CD14-positive monocyte (primary cell): ENCODE measurements at places on chromosomes 5 and 9. TPM values are rescaled to one million over a fixed set of nuclear protein-coding genes. Genes with fewer than 3 reads are reported as not detected.

- H3K27me3 ChIP-seq: no peaks in the 10 kb centered on the region
- H3K36me3 ChIP-seq: peaks cover 23% of the 10 kb centered on the region
- peaks cover 88% of the 10 kb centered on the region for H3K4me1 ChIP-seq
- no peak for DNase-seq
Observed at GRCh38 chr9:93117924-93118862, 15.9 kb downstream of the NINJ1 start.

The PARP8 gene
- 54.1 and 170 TPM in 2 replicates for polyA plus RNA-seq

The PCDHGA7 gene
- not detected in 2 replicates for polyA plus RNA-seq

DNA sequence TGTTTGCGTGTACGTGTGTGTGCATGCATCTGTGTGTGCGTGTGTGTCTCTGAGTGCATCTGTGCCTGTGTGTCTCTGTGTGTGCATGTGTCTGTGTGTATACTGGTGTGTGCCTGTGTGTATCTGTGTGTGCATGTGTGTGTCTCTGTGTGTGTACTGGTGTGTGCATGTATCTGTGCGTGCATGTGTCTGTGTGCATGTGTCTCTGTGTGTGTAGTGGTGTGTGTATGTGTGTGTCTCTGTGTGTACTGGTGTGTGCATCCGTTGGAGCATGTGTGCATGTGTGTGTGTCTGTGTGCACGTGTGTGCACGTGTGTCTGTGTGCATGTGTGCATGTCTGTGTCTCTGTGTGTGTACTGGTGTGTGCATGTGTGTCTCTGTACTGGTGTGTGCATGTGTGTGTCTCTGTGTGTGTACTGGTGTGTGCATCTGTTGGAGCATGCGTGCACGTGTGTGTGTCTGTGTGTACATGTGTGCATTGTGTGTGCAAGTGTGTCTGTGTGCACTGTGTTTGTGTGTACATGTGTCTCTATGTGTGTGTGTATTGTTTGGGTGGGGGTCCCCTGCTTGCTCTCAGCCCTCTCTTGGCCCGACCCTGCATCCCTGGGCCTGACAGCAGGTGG, 23.8 kb upstream of the NOTCH1 start:
- H3K36me3 ChIP-seq: no peaks in the 10 kb centered on the region
- H3K27ac ChIP-seq: no peak overlapping the region
- no peak for DNase-seq
- H3K27me3 ChIP-seq: no peaks in the 10 kb centered on the region

DNA sequence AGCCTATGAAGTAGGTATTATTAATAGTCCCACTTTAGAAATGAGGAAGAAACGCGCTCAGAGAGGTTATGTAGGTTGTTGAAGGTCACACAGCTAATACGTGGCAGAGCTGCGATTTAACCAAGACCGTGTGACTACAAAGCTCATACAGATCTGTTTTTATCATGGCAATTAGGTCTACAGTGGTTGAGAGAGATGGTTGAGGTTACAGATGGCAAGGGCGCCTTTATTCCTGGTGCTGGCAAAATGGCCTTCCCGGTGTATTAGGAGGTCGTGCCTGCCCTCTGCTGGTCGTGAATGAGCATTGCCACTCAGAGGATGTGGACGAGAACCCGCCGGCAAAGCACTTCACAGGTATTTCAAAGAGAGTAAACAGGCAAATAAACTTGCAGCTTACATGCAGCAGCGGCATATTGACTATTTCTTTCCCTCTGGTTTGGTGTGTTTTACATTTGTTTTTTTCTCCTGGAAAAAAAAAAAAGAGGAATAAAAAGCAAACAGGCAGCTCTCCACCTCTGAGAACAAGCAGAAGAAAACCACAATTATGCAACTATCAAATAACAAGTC, 65.3 kb upstream of the EGFLAM start:
- H3K27ac ChIP-seq: no peak overlapping the region
- no peaks in the 10 kb centered on the region for H3K36me3 ChIP-seq
- H3K27me3 ChIP-seq: peaks cover 3% of the 10 kb centered on the region
- no peak overlapping the region for H3K4me3 ChIP-seq
- peak; percentile 12 for DNase-seq

The WDR38 gene
- not detected in 2 replicates for polyA plus RNA-seq

DNA sequence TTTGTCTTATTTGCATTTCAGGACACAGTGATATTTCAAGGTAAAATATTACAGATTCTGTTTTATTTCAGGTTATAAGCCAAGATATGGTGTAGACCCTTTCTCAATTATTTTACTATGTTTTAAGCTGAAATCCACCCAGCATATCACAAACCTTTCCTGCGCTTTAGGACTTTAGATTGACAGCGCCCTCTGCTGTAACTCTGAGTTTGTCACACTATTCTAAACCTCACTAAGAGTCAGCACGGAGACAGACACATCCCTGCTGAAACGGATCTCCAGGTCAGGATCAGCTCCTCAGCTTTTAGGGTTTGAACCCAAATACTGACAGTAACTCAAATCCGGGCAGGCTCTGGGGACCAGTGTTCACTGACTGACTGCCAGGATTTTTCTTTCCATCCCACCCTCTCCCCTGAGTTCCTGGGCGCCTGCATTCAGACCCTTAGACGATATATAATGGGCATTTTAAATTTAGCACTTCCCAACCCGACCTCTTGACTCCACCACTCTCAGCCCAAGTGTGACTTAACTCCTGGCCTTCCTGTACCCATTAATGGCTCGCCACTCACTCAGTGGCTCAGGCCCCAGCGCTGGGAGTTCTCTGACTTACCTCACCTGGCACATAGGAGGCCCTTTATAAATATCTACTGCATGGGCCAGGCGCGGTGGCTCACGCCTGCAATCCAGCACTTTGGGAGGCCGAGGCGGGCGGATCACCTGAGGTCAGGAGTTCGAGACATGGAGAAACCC, 33.5 kb downstream of the TLX3 start:
- H3K36me3 ChIP-seq: no peaks in the 10 kb centered on the region
- H3K4me1 ChIP-seq: no peaks in the 10 kb centered on the region
- no peak overlapping the region for H3K4me3 ChIP-seq
- H3K27me3 ChIP-seq: peaks cover 5% of the 10 kb centered on the region
- no peak overlapping the region for H3K27ac ChIP-seq

DNA sequence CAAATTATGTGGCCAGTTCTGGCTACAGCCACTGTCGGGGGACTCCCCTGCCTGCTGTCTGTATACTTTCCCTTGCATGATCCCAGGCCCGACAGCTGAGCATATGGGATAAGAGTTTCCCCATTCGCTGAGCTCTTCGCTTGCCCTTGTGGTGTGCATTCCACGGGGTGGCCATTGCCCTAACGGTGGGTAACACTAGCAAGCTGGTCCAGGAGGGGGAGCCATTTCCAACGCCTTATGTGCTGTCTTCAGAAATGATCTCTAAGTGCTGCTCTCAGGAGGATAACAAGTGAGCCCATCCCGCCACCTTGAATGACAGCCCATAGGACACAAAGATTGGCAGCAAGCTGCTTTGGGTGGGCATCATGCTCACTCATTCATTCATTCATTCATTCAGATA, 190.9 kb downstream of the FSTL4 start:
- no peaks in the 10 kb centered on the region for H3K4me1 ChIP-seq
- H3K4me3 ChIP-seq: no peak overlapping the region
- H3K27me3 ChIP-seq: no peaks in the 10 kb centered on the region
- no peaks in the 10 kb centered on the region for H3K36me3 ChIP-seq
- H3K27ac ChIP-seq: no peak overlapping the region

The IL7R gene
- 1.9 TPM for polyA plus RNA-seq

GRCh38 chr5:158607088-158607487, 492.6 kb downstream of the EBF1 start:
- no peak overlapping the region for H3K27ac ChIP-seq
- no peaks in the 10 kb centered on the region for H3K36me3 ChIP-seq
- no peak overlapping the region for H3K4me3 ChIP-seq
- no peaks in the 10 kb centered on the region for H3K4me1 ChIP-seq
- no peaks in the 10 kb centered on the region for H3K27me3 ChIP-seq

GRCh38 chr5:106185661-106186081, 1485.1 kb downstream of the EFNA5 start:
- H3K27me3 ChIP-seq: no peaks in the 10 kb centered on the region
- H3K27ac ChIP-seq: no peak overlapping the region
- no peaks in the 10 kb centered on the region for H3K4me1 ChIP-seq
- H3K4me3 ChIP-seq: no peak overlapping the region
- H3K36me3 ChIP-seq: no peaks in the 10 kb centered on the region
- DNase-seq: no peak

DNA sequence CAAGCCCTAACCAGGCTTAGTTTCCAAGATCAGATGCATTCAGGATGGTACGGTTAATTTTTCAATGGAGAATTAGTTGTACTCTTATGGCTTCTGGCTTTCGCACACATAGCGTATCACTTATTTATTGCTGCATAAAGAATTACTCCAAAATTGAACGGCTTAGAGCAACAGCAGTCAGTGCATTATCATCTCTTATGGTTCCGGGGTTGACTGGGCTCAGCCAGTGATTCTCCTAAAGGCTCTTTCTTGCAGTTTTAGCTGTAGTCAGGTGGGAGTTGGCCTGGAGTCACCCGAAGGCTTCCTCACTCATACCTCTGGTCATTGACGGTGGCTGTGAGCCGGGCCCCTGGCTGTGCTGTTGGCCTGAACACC, 595 bp upstream of the GRHPR start:
- H3K4me1 ChIP-seq: peaks cover 19% of the 10 kb centered on the region
- H3K4me3 ChIP-seq: peak overlapping the region; percentile 72
- H3K27me3 ChIP-seq: no peaks in the 10 kb centered on the region
- DNase-seq: no peak

GRCh38 chr9:69342769-69343168, 17.8 kb downstream of the ENTREP1 start:
- DNase-seq: no peak
- no peaks in the 10 kb centered on the region for H3K4me1 ChIP-seq
- H3K27me3 ChIP-seq: no peaks in the 10 kb centered on the region
- no peak overlapping the region for H3K27ac ChIP-seq

The DBH gene
- not detected for polyA plus RNA-seq

DNA sequence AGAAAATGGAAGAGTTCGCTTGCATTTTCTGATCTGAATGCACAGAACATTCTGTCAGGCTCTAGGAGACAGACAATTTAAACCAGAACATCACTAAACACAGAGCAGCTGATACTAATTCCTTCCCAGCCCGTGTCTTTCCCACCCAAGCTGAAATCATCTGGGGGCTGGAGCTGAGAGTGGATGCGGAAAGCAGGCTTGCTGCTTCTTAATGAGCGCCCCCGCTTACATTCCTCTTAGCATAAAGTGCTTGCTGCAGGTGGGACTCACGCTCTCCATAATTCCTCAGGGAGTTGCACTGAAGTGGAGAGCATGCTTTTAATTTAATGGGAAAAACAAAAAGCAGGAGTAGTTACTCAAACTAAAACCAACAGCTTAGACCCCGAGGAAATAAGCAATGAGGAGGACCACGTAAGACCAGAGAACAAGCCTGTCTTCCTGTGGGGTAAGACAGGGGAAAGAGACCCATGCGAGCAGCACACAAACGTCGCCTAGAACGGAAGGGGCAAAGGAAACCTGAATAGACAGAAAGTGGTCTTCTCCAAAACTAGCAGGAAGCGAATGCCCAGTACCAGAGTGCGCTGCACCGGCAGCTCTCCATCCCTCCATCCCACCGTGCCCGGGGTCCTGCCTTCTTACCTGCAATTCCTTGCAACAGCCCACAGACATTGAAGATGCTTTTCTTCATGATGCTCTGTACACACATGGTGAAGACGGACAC, 139.3 kb downstream of the LHFPL2 start:
- no peaks in the 10 kb centered on the region for H3K36me3 ChIP-seq
- peak overlapping the region; percentile 54 for H3K4me3 ChIP-seq
- H3K27me3 ChIP-seq: no peaks in the 10 kb centered on the region
- H3K27ac ChIP-seq: no peak overlapping the region
- DNase-seq: no peak
- H3K4me1 ChIP-seq: peaks cover 63% of the 10 kb centered on the region

The IL33 gene
- not detected for polyA plus RNA-seq

DNA sequence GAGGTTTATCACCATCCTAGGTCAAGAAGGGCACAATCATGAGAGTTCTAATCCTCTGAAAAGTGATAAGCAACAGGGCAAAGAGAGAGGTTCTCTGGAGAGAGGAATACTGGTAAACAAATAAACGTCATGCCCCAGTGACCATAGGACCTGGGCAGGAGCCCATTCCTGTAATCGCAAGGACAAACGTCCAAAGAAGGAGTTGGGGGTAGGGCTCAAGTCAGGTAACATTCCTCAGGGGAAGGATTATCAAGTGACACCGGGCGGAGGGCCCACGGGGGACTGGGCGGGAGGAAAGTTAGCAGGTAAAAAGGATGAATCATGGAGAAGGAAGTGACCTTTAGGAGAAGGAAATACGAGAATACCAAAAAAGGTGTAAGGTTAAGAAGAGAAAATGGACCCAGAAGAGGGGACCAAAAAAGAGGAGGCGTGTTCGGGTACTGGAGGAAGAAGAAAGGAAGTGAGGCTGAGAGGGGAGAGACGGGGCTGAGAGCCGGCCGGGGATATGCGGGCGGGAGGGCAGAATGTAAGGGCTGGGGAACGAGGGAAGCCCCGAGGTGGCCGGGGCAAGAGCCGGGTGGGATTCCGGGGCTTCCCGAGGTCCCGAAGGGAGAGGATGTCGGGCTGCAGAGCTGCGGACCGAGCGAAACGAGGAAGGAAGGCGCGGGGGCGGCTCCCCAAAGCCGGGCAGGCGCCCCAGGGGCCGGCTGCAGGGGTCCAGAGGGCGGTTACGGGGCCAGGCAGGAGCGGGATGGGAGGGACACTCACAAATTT, 583 bp downstream of the DIAPH1 start:
- H3K4me3 ChIP-seq: peak overlapping the region; percentile 97
- DNase-seq: peak; percentile 36
- peaks cover 23% of the 10 kb centered on the region for H3K36me3 ChIP-seq
- peaks cover 65% of the 10 kb centered on the region for H3K4me1 ChIP-seq
- no peaks in the 10 kb centered on the region for H3K27me3 ChIP-seq

GRCh38 chr5:80324912-80325311, 5.1 kb downstream of the SPZ1 start:
- no peaks in the 10 kb centered on the region for H3K4me1 ChIP-seq
- no peak overlapping the region for H3K27ac ChIP-seq
- H3K27me3 ChIP-seq: no peaks in the 10 kb centered on the region
- no peak overlapping the region for H3K4me3 ChIP-seq

GRCh38 chr9:114763220-114763619, 42.6 kb downstream of the TNFSF15 start:
- no peaks in the 10 kb centered on the region for H3K36me3 ChIP-seq
- H3K4me3 ChIP-seq: no peak overlapping the region
- H3K27ac ChIP-seq: no peak overlapping the region
- H3K4me1 ChIP-seq: no peaks in the 10 kb centered on the region
- DNase-seq: no peak
- no peaks in the 10 kb centered on the region for H3K27me3 ChIP-seq

GRCh38 chr9:73009649-73010288, 56.9 kb upstream of the ALDH1A1 start:
- no peaks in the 10 kb centered on the region for H3K36me3 ChIP-seq
- no peaks in the 10 kb centered on the region for H3K27me3 ChIP-seq

The ANKRD18A gene
- polyA plus RNA-seq: not detected

The SPATA31E1 gene
- polyA plus RNA-seq: 0.01 TPM in 1 of 2 replicates, not detected in the other
